HFF-Myc (cell line): ENCODE measurements at places on chromosomes 6 and 20.

DNA sequence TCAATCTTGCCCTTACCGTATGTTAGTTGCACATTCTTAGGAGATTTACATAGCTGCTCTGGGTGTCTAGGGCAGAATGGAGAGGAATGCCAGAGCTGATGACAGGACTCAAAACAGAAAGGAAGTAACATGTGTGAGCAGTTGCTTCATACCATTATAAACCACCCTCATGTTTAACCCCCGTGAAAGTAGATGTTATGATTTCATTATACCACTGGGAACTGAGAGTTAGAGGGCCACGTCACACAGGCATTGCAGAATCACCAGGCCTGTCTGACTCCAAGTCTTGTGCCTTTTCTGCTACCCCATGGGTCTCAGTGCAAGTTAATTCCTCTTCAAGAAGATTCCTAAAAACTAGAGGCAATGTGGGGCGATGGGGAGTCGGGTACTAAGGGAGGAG, 23.5 kb upstream of the SIM1 start:
- DNase-seq, result no peak

DNA sequence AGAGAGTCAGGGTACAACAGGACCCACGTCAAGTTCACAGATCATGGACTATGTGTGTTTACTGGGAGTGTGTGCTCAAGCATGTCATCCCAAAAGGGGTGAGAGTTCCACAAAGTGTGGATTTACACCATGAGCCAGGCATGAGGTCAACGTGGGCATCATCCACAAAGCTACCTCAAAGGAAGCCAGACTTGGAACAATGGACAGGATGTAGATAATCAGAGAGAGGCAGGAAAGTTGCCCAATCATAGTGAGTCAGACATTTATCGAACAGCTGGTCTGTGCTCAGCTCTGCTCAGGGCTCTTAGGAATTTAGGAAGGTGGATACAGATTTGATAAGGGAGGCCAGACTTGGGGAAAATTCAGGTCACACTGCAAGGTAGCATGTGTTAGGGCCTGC, 317.2 kb upstream of the CDYL start:
- DNase-seq, result peak; percentile 37

GRCh38 chr6:37524025-37524969, 24.6 kb upstream of the CCDC167 start:
- no peak for DNase-seq

DNA sequence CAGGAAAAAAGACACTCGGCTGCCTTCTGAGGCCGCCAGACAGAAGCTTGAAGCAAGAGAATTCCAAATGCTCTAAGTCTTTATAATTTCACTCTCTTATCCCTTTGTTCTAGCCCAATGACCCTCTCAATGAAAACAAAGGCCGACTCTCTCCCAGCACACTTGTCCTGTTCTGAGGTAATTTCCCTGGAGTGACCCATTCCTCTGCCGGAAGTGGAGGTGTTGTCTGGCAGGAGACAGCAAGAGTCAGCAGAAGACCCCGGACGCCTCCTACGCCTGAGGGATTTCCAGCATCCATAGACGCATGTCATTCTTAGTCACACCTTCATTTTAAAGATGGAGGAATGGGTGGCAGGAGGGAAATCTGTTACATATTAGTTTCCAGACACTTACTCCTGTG, 110.3 kb downstream of the SOD2 start:
- DNase-seq, result no peak

DNA sequence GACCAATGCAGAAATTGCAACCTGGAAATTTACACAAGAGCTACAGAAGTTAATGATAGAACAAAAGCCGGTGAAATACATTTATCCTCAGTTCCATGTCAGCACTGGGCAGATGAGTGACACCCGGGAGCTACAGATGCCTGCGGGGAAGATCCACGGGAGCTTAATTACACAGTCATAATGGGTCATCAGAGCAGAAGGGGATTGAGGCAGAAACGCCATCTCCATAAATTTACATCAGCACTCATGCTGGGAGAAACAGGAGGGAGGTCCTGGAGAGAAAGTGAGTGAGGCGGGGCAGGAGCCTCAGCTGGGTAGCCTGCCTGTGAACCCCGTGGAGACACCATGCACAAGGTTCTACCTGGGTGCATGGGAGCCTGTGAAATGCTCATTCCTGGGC, 37.6 kb upstream of the CST7 start:
- DNase-seq, result no peak

GRCh38 chr6:150704447-150705192, 104.9 kb downstream of the PLEKHG1 start:
- DNase-seq, result no peak

GRCh38 chr6:167917551-167918154, 79.8 kb upstream of the KIF25 start:
- DNase-seq, result no peak

DNA sequence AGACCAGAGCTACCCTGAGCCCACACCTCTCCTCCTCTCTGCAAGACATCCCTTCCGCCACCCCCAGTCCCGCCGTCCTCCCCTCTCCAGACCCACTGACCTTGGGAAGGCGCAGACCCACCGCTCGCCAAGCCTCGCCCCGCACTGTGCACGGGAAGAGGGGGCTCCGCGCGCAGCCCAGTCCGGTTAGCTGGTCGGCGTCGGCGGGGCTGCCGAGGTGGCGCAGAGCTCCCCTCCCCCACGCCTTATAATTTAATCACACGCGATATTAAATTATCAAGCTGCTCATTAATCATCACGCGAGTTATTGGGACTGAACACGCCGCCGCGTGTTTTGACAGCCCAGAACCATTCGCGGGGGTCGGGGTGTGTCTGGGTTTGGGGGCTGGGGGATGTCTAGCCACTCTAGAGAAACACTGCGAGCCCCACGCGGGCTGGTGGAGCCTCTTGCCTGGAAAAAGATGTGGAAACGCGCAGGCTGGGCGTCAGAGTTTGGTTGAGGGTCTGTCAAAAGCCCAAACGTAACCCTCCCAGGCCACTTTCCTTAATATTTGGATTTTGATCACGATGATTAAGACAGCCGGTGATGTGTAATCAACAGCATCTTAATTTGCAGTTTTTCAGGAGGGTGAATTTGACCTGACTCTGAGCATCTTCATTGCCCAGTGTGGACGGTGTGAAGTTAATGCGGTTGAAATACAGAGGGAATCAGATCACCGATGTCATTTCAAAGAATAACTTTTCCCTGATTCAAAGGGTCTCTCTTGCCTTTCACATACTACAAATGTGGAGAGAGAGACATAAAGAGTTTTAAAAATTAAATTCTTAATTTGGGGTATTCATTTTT, at the start of gene LINC00237:
Gene LINC00237, minus strand, starts transcription at position 188 of the 847 bp plus-strand sequence.
- no peak for DNase-seq

DNA sequence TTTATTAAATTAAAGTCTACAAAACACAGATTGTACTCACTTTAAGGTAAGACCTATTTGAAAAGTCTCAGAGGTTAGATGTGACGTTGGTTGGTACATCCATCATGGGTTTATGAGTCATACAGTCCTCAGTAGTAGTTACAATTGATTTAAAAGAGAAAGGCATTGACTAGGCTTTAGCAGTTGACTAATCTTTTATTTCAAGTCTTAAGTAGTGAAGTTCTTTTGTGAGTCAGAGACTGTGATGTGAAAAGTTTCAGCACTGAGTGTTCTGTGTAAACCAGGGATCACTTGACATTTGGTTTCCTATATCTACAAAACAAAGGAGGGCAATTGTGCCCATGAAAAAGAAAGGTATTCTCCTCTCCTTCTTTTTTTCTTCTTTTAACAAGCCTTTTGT, 221.3 kb downstream of the GRIK2 start:
- DNase-seq, result no peak

DNA sequence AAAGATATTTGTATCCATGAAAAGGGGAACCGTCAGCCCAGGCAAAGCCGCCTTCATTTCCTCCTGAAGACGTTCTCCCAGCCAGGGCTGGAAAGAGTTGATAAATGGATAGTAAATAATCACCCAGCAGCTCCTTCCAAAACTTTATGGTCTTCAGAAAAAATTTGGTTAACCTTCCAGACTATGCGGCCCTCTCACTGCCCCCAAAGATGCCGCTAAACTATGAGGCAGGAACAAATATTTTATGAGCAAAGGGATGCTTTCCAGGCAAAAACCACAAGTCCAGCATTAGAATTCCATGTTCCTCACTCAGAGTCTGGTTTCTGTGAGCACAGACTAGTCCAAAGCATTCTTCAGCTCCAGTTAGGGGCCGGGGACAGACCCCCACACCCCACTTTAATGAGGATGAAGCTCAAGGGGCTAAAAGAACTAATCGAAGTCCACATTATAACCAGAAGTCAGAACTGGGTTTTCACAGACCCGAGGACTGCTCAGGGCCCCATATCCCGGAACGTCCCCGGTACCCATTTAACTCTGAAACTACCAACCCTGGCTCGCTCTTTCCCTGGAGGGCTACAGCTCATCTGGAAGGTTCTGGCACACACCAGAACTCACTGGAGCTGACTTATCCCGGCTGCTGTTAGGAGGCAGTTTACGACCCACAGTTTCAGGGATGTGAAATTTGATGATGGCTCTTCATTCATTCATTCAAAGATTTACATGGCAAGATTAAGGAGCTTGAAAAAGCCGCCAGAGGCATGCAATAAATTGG, 29.4 kb downstream of the BMP7 start:
- no peak for DNase-seq

- no peak for DNase-seq
These were observed 117.7 kb upstream of the GGTLC1 start for GRCh38 chr20:24106150-24106800.

GRCh38 chr6:118750143-118750542, 98.8 kb upstream of the CEP85L start:
- no peak for DNase-seq

DNA sequence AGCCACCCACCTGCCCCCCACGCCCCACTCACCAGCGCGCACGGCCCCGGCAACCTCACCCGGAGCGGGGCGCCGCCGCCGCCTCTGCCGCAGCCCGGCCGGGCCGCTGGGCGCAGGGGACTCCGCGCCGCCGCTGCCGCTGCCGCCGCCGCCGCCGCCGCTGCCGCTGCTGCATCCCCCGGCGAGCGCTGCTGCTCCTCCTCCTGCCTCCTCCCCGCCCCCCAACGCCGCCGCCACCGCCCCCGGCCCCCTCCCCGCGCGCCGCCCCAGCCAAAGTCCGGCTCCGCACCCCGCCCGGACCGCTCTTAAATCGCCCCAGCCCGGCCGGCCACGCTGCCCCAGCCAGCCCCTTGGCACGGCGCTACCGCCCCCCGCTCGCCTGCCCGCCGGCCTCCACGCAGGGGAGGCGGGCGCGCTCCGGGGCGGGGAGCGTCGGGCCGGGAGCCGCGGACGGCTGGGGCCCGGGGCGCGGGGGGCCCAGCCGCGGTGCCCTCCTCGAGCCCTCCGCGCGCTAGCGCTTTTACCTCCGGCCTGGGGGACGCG, at the start of gene SULF2:
Gene SULF2, minus strand, starts transcription at position 171 of the 543 bp plus-strand sequence. CDS start 28,118 bp downstream, outside the sequence.
- DNase-seq, result no peak

- no peak for DNase-seq
These were observed 28.3 kb downstream of the PPP1R16B start for GRCh38 chr20:38833857-38834164.

DNA sequence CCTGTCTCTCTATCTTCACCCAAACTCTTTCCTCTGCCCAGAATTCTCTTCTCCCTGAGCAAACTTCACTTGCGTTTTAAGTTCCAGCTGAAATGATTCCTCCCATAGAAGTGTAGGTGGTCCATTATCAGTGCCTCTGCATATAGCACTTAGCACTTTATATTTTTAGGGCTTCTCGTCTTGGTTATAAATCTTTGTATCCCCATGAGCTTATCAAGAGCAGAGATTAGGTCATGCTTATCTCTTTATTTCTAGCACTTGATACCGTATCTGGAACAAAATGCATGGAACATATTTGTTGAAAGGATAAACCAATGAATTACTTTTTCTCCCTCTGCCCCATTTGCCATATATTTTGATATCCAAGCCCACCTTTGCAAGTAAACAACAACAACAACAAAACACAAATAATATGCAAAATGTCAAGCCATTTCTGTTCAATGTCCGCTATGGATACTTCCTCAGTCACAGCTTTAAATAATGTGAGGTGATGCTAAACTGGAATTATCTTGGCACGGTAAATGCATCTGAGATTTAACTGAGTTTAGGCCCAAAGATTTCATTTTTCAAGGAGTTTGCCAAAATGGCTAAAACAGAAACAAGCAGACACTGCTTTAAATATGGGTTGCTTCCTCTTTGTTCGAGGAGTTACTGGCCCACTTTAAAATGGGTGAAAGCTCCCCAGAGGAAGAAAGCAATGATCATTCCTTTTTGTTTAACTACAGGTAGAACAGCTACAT, 106.2 kb upstream of the STMND1 start:
- DNase-seq, result no peak

DNA sequence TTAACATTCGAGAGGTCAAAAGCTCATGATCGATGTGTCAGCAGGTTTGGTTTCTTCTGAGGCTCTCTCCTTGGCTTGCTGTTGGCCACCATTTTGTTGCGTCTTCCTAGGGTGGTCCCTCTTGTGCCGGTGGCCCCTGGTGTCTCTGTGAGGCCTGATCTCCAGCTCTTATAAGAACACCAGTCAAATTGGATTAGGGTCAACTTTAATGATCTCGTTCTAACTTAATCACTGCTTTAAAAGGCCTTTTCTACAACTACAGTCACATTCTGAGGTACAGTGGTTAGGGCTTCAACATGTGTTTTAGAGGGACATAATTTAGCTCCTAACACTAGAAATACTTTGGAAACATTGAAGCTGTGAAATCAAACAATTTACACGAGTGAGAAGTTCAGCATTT, 240.8 kb upstream of the KCNQ5 start:
- DNase-seq, result no peak

GRCh38 chr6:155854787-155855186, 399.1 kb upstream of the NOX3 start:
- no peak for DNase-seq

GRCh38 chr20:49661560-49662329, 51.9 kb downstream of the B4GALT5 start:
- DNase-seq, result no peak

- DNase-seq, result no peak
These were observed 2.6 kb upstream of the ANKRD6 start for GRCh38 chr6:89430201-89430962.

GRCh38 chr6:7568021-7568420, 22.0 kb upstream of the SNRNP48 start:
- no peak for DNase-seq

- DNase-seq, result no peak
These were observed 12.8 kb upstream of the HLA-F start for GRCh38 chr6:29710281-29710941.

GRCh38 chr6:169302255-169302654, 48.6 kb upstream of the THBS2 start:
- DNase-seq, result no peak

GRCh38 chr6:143701349-143702234, 23.8 kb downstream of the PHACTR2 start:
- DNase-seq, result no peak

- peak; percentile 69 for DNase-seq
These were observed 995 bp upstream of the GSTA4 start for GRCh38 chr6:52995913-52996645.

DNA sequence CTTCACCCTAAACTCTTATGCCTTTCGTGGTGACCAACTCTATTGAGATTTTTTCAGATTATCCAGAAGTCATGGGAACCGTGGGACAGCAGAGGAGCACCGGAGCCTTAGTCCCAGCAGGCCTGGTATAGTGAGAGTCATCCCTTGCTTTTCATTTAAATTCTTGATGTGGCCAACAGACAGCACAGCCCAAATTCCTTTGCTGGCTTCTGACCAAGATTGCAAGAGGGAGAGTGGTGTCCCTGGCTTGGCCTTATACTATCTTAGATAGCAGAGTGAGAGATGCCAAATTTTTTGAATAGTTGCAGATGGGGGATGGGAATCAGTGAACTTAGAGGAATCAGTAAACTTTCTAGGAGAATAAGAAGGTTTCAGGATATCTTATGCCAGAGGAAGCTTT, 7.8 kb downstream of the STX11 start:
- DNase-seq, result no peak

- DNase-seq, result peak; percentile 31
These were observed 74.1 kb upstream of the PAK5 start for GRCh38 chr20:9912858-9913434.
